ENCODE measurements at places on chromosomes 5 and 9.
A peak's percentile ranks its signal among the peaks of the same experiment; 100 is the strongest.

GRCh38 chr5:94674490-94675382 lies 56.3 kb downstream of the SLF1 start:
- no peak for DNase-seq

- peak; percentile 74 for DNase-seq
Measured at GRCh38 chr9:129460323-129461261, 160.3 kb downstream of the C9orf50 start.

- DNase-seq, result no peak
Measured at GRCh38 chr9:16611001-16611400, 259.5 kb downstream of the BNC2 start.

DNA sequence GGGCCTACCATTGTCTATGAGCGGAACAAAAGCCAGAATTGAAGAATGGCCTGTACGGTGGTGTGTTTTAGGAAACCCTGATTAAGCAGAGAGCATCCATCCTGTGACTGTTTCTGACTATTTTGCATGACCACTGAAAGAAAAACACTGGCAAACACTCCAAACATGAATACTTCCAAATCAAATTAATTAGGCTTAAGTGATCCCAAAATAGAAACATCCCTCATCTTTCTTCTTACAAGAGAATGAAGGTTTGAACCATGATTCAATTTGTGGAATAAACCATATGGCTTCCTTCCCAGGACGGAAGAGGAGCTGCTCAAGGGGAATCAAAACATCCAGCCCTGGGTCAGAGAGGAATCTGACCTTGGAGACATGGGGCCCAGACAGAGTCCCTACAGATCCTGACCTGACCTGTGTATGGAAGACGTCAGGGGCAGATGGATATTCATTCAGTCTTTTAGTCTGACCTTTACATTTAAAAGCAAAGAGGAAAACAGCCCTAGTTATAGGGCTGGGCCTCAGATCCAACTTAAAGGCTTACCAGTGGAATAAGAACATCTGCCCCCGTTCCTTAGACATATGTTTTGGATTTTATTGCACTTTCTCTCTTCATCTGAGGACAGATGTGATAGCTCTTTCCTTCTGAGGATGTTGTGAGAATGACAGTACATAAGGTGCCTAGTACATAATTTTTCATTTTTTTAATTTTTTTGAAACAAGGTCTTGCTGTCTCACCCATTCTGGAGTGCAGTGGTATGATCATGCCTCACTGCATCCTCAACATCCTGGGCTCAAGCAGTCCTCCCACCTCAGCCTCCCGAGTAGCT lies 17.6 kb upstream of the RECK start:
- DNase-seq, result no peak

DNA sequence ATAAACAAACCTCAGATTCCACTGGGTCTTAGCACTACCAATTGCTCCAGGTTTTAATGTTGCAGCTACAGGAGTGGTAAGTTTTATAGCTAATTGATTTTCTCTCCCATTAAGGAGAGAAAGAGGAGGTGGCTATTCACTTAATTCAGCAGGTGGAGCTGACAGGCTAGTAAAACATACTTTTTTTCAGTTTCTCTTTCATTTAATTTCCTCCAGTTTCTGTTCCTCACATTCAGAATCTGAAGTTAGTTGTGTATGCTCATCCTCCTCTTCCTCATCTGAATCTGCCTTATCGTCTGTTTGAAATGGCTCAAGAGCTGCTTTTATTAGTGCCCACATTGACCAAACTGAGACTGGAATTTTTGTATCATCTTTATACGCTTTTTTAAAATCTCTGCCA lies 98.0 kb downstream of the PLPPR1 start:
- DNase-seq, result no peak

DNA sequence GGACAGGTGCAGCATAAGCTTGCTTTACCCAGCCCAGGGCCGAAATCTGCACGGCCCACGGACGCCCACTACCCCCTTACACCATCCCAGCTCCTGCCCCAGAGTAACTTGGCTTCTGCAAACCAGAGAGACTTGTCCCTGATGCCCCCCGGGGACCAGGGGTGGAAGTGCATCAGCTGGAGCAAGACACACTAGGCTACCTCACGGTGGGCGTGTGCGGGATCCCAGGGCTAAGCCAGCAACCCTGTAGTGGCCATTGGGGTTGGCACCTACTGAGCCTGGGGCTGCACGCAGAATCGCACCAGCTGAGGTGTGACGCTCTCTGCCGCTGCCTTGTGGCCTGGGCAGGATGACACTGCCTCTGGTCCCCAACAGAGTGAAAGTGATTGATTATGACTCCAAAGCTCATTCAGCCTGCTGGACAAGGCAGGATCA lies 6.1 kb upstream of the ZNF79 start:
- no peak for DNase-seq

- DNase-seq, result no peak
Measured at GRCh38 chr9:18665947-18666346, 192.0 kb downstream of the ADAMTSL1 start.

DNA sequence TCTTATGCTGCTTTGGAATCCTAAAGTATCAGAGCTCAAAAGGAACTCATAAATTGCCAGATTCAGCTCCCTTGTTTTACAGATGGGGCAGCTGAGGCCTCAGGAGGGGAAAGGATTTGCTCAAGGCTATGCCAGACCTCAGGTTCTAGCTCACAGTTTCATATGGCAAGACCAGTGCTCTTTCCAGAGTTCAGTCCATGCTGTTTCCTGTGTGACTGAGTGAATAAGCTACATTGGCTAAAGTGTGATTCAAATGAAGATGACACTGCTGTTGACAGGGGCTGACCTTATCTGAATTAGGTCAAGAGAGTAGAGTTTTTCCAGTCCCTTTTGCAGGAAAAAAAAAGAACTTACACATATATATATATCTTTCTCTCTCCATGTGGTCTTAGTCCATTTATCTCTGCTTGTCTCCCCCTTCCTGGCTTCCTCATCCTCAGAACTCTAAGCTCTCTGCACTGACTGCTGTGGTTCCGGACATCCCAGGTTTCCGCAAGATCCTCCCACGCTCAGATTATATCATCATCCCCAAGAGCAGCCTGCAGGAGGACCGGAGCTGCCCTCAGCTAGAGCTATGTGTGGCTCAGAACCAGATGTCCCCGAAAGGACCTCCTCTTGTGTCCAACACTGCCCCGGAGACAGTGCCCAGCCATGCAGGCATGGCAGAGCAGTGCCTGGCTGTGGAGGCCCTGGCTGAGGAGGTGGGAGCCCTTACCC lies 9.3 kb downstream of the HMGXB3 start:
- no peak for DNase-seq

- no peak for DNase-seq
Measured at GRCh38 chr5:113214606-113215323, 220.0 kb downstream of the TSSK1B start.

- DNase-seq, result no peak
Measured at GRCh38 chr5:136061630-136062365, 33.0 kb downstream of the TGFBI start.

- no peak for DNase-seq
Measured at GRCh38 chr5:176754376-176754973, 55.9 kb upstream of the UNC5A start.

GRCh38 chr9:4088679-4089078 lies 211.2 kb downstream of the GLIS3 start:
- no peak for DNase-seq

DNA sequence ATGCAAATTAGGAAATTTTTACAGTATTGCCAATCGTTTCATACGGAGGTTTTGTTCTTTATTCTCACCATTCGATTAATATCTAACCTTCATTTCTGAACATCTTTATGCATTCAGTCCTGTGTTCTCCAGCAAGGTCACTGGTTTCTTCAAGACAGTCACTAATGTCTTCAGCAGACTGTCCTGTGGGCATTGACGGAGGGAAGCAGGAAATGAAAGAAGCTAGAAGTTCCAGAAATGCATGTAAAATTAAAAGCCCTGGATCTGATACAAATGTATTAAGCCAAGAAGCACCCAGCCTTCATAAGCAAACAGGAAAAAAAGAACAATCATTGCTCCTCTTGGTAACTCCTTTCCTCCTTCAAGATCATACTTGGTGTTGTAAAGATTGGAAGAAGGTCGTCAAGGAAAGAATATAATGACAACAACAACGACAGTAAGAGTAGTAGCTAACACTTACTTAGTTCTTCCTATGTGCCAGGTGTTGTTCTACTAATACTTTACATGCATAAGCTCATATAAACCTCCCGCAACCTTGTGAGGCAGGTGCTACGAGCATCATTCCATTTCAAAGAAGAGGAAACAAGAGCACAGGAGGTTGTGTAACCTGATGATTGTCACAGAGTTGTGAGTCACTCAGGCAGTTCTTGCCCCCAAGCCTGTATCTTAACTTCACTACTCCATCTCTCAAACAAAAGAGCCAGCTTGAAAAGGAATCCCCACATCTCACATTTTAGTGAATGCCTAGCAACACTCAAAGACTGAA lies 59.9 kb upstream of the CER1 start:
- no peak for DNase-seq

GRCh38 chr5:93582677-93583438 lies at the start of gene NR2F1:
Gene NR2F1 (plus strand): TSS chr5:93583222. CDS start chr5:93585024, 1,802 bp downstream.
- DNase-seq, result peak; percentile 74

DNA sequence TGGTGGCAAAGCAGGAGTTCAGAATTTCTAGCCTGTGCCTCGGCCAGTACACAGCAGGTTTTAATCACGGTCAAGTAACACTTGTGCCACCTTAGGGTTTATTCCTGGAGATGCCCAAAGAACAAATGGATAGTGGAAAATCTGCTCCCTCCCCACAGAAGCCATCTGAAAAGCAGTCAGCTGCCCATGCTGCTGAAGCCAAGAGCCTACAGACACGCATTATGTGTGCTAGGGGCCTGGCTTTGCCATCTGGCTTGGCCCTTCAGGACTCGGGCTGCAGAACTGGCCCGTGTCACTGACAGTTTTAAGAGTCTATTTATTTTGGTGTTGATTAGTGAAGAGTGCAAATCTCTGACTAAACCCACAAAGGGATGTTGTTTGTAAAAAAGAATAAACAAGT lies 11.1 kb downstream of the ARSB start:
- DNase-seq, result no peak

DNA sequence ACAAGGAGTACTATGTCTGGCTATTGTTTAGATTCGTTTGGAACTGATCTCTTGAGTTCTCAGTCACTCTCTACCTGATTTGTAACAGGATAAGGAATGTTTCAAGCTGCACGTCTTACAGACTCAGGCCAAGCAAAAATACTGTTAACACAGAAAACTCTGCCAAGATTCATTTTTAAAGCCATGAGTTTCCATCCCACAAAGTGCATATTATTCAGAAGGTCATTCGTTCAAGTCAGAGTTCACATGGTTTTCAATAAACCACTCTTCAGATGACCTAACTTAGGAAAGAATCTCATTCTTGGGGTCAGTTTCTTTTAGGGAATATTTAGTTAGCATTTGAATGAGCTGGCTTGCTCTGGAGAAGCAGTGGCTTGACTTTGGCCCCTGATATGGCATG lies 49.3 kb downstream of the F2R start:
- DNase-seq, result no peak

- no peak for DNase-seq
Measured at GRCh38 chr9:26513730-26514129, 378.9 kb downstream of the CAAP1 start.

GRCh38 chr9:24479361-24480059 lies 66.2 kb downstream of the IZUMO3 start:
- no peak for DNase-seq

Data from NCI-H1048 (cell line).